Dermis microvascular lymphatic vessel endothelial cell (primary cell): ENCODE measurements at places on chromosomes 6 and 20.

DNA sequence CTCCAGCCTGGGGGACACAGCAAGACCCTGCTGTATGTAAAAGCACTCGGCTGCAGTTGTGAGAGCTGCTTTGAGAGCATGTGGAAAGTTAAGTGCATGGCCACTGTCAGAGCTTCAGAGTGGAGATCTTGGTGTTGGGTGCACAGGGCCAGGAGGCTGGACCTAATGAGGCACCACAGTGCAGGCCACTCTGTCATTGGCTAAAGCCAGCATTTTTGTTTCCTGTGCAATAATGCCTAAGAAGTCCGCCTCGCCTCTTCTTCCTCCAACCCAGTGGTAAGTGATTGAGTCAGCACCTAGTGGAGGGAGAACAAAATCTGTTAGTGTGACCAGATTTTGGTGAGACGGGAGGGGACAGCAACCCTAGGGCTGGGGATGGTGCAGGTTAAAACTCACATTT lies 60.6 kb downstream of the SSR1 start:
- DNase-seq: no peak

DNA sequence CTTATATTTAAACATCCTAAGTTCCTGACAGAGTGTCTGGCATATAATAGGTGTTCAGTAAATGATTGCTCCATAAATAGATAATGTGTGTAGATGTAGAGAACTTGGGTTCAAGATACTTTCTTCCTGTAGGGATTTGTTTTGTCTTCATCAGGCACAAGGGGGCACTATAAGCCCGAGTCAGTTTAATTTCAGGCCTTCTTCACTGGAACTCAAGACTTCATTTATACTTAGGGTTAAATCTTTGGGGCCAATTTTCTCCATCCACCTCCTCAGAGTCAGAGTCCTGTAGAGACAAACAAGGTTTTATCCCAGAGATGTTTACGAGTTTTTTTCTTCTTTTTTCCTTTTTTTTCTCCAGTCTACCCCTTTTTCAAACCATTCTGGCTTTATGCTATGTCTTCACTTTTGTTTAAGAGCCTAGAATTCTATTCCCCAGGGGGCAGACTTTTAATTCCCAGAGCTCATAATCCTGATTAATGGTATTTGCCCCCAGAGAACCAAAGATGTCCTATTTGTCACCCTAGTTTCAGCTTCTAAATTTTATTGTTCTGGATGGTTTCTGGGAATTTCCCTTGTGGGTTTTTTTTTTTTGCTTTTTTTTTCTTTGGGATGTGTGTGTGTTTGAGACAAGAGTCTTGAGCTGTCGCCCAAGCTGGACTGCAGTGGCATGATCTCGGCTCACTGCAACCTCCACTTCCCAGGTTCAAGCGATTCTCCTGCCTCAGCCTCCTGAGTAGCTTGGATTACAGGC lies 88.4 kb downstream of the HFE start:
- DNase-seq: no peak

DNA sequence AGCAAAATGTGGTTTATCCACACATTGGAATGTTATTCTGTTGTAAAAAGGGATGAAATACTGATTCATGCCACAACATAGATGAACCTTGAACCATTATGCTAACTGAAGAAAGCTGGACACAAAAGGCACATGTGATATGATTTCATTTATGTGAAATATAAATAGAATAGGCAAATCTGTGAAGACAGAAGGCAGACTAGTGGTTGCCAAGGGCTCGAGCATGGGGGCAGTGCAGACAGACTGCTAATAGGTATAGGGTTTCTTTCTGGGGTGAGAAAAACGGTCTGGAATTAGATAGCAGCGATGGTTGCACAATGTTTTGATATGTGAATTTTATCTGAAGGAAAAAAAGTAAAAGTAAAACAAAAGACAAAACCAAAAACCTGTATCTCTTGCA lies 54.6 kb upstream of the FNDC1 start:
- DNase-seq: no peak

DNA sequence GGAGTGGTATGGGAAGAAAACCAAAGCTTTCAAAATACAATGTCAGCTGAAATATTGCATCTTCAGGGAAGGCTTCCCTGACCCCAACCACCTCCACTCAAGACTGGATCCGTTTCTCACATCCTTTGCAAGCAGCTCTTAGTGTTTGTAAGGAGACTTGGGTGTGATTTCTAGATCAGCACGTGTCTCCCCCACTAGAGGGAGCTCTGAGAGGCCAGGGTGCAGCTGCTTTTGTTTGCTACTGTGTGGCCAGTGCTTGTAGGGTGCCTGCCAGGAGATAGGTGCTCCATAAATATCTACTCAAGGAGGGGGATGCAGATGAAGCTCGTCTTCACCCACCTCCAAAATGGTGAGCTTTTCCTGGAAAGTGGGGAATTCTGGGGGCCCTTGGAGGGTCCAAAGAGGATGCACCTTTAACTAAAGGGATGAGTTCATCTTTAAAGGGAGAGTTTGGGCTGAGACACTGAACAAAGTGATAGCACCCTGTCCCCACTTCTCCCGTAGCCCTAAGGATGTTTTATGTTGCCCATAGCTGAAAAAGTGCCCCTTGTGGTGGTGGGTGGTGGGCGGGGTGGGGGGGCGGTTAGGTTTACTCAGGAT lies 52.6 kb upstream of the MAFB start:
- DNase-seq: peak; percentile 64

DNA sequence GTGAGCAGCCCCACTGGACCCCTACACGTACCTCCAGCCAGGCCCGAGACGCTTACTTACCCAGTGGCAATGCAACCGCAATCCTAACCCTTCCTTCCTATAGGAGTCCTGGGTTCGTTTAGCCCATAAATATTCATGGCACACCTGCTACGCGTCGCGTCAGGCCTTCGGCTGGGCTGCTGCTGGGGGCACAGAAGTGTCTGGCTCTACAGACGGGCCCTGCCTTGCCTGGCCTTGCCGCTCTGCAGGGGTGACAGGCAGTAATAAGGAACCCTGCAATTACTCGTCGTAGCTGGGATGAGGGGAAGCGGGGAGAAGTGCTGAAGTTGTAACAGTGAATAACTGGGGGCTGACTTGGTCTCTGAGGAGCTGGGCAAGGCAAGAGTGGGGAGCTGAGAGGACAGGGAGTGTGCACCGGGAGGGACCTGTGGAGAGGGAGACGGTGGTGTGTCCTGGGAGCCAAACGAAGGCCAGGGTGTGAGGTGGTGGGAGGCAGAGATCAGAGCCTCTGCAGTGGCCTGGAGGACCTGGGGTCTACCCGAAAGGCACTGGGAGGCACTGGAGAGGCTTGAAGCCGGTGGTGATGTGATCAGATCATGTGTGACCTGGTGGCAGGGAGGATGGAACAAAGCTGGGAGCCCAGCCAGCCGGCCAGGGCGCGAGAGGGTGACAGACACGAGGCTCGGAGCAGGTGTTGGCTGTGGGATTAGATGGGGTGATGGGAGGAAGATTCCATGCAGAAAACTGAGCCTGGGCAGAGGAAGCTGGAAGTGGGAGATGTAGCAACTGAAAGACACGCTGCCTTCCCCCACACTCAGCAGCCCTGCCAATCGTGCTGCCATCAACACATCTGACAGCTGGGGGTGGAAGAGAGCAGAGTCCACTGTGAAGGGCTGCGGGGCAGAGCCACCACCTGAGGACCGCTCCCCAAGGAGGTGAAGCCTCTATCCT lies 36.4 kb downstream of the PSMG4 start:
- no peak for DNase-seq

GRCh38 chr6:20234136-20234535 lies 21.9 kb upstream of the MBOAT1 start:
- no peak for DNase-seq

GRCh38 chr20:59008715-59009336 lies 1.8 kb upstream of the CTSZ start:
- no peak for DNase-seq

GRCh38 chr6:16181439-16182297 lies 52.8 kb downstream of the MYLIP start:
- DNase-seq: no peak

DNA sequence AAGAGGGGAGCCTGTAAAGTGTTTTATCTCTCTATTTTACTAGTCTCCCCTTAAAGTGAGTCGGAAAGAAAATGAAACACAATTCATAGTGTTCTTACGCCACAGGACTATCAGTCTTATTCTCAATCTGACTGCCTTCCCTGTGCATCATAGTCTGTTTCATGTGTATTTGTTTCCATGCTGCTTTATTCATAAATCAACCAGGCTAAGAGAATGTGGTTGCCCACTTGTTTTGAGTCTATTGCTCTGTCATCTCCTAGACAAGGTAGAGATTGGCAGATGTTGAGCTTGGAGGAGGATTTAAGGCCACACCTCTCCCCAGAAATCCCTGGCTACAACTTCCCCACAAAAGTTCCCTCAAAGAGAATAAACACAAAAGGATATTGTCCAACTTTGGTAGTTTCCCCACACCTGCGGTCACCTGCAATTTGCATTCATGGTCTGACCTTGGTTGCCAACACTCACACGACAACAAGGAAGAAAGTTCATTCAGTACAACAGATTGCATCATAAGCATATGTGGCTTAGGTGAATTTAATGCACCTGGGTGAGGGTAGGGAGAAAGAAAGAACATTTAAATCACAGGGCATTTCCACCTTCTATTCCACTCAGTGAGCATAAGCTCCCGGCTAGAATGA lies 167.1 kb upstream of the FBXL4 start:
- no peak for DNase-seq

DNA sequence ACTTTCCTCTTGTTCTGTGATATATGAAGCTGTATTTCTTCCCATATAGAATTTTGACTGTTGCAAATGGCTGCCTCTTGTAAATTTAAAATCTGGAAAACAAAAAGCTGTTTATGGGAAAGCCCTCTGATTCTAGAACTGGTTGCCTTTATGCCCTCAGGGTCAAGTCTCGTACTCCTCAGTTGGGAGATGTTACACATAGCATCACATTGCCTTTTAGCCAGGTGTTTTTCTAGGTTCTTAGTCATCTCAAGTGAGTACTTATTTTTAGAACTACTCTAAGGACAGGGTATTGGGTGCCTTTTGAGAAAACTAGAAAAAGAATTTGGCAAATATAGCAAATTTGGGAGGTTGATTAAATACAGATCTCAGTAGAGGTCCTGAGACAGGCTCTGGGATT lies 58.5 kb downstream of the ANKS1A start:
- no peak for DNase-seq

DNA sequence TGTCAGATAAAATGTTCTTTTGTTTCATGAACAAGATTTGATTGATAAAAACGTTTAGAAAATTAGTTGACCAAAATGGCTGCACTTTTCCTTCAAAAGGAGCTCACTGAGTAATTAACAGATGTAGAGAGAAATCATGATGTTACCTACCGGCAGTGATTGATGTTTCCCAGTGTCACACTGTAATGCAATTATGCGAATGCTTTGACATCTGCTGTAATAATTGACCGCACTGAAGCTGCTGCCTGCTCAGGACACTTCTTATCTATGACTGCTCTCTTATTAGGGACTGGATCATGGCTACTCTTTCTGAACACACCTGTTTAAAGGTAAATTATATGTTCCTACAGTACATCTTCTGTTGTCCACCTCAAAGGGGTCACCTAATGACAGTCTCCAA lies 94.6 kb downstream of the GPR63 start:
- DNase-seq: no peak

DNA sequence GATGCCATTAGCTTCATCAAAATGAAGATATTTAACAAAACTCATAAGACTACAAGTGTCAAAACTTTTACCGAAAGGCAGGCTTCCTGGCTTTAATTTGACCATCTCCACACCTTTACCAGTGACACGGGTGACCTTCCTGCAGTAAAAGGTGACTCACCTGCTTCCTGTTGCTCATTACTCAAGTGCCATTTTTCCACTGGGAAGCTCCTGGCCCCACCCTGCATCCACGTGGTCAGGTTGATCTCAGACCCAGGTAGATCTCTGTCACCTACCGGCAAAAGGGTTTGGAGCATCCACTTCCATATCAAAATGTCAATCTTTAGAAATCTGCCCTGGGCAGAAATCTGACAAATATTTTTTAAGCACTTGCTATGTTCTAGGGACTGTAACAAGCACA lies 31.9 kb upstream of the CDH4 start:
- no peak for DNase-seq

GRCh38 chr6:154932515-154933027 lies 62.5 kb upstream of the TIAM2 start:
- peak; percentile 45 for DNase-seq

DNA sequence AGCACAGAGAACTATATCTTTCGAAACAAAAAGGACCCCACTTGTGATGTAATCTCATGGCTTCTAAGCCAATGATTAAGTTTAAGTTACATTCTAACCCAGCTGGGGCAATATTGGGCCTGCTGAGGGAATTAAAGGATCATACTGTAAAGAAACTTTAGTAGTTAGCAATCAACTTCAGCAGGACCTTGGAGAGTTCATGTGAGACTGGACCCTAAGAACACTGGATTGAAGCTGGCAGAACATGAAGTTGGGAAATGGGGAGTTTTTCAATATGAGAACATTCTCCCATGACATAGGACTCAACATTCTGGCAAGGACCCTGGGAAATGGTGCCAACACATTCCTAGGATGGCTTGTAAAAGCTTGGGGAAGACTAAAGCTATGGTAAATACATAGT lies 516.2 kb downstream of the PKHD1 start:
- DNase-seq: no peak

DNA sequence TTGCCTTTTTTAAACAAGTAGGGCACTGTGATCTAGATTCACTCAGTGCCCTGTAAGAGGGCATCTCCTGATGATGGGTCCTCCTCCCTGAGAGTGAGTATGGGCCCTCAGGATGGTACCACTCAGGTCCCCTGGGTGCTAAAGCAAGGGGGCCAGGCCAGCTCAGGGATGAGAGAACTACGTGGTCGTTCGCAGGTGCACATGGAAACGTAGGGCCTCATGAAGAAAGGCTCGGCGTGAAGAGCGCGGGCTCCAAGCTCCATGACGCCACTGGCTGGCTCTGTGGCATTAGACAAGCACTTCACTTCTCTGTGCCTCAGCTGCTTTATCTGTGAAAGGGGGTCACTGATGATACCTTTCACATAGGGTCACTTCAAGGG lies 50.7 kb downstream of the SYNJ2 start:
- DNase-seq: no peak

GRCh38 chr6:118902726-118903125 lies 8.8 kb downstream of the ASF1A start:
- peak; percentile 34 for DNase-seq

GRCh38 chr6:246352-246751 lies 45.9 kb upstream of the DUSP22 start:
- DNase-seq: no peak

GRCh38 chr6:3205913-3206312 lies 21.5 kb downstream of the TUBB2B start:
- DNase-seq: no peak

DNA sequence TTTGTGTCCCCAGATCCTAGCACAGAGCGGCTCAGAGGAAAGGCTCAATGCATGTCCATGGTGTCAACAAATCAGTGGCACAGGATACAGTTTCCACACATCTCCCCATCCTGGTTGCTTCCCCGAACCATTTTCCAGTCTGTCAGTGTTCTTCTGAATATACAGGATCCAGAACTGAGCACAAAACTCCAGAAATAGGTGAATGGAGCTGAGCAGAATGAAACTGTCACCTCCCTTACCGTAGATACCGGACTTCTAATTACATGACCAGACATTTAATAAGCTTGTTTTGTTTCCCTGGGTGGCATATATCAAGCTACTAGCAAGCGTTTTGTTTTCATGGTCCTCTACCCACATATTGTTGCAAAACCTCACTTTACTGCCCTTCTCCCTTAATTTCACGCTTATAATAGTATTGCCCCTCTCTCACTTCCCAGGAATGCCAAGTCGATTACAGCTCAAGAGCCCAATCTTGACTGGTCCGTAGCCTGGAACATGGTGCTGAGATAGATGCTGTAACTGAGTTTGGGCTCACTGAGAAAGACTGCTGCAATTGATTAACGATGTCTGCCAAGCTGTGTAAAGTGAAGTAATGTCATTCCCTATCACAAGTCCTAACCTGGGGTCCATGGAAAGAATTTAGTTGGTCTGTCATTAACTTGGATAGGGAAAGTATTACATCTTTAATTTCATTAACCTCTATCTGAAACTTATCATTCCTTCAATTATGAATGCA lies 12.0 kb upstream of the SCRT2 start:
- DNase-seq: no peak
